Activated CD8-positive, alpha-beta memory T cell treated with anti-CD3 and anti-CD28 coated beads, Interleukin-2, amount 50 U/mL, for 4 hours (primary cell): ENCODE measurements at places on chromosomes 5 and 9.

DNA sequence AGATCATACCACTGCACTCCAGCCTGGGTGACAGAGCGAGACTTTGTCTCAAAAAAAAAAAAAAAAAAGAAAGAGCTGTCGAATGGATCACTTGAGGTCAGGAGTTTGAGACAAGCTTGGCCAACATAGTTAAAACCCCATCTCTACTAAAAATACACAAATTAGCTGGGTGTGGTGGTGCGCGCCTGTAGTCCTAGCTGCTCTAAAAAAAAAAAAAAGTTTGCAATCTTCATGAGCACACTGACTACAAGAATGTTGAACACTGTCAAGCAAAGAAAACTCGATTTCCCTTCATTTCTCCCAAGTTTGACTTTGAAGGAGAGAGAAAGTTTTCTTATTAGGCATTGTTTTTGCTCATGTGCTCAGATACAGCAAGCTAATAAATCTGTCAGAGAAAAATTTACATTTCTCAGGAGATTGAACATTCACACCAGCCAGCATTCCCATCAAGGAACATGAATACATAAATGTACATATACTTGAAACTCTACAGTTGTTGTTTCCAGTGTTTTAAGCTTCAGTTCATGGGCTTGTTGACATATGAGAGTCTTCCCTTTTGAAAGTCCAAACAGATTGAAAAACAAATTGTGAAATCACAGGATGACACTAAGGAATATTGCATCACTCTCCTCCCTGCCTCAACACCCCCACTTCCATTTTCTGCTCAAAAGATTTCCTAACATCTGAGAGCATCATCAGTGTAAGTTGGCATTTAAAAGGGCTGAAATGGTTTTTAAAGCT lies 81.8 kb downstream of the ARRDC3 start:
- no peak for DNase-seq

GRCh38 chr9:127397646-127398274 lies 791 bp downstream of the SLC2A8 start:
- DNase-seq = peak; percentile 52

GRCh38 chr9:126317513-126317912 lies 9.1 kb upstream of the MVB12B start:
- peak; percentile 60 for DNase-seq

- no peak for DNase-seq
These were observed 45.4 kb upstream of the TDRD7 start for GRCh38 chr9:97366476-97366875.

DNA sequence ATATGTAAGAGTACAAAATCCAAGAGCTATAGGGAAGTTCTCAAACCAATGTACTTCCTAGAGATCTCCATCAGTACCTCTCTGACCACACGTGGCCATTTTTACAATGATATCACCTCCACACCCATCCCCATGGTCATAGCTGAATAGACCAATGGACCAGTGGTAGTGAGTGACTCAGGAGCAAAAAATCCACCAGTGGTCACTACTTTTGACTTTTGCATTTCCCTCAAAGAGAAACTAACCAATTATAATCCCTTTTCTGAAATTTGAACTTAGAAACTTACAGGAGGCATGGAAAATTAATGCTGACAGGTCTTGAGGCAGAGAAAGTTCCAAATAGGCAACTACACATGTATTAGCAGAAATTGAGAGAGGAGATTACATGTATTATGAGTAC lies 238.4 kb downstream of the TRPM3 start:
- DNase-seq = no peak

DNA sequence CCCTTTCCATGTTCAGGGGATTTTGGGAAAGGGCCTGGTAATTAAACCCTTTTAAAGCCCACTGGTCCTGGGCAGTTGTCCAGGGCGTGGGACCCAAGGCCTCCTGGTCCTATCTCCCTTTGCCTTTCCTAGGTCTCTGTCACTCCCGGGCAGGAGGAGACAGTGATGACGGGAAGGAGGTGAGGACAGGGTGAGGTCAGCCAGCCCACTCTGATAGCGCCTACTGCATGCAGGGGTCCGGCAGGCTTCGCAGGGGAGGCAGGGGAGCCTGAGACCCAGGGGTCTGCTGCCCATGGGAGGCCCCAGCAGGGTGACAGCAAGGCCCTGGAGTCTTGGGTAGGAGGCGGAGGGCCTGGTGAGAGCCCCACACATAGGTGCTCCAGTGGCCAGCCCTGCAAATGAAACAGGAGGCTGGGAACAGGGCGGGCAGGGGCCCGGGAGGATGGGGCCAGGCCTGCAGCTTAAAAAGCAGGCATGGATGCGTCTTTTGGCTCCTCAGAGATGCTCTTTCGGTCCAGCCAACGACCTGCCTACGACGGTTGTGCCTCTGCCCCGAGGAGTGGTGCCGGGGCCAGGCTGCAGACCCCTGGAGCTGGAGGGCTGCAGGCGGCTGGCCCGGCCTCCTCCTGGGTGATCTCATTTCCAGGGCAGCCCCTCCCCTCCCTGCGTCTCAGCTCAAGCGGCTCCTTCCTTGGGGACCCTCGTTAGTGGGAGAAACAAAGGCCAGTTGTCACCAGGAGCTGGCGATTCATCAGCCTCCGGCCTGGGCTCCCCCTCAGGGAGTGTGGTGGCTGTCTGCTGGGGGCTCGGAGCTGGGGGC lies 6.7 kb upstream of the RXRA start:
- no peak for DNase-seq

- DNase-seq = no peak
These were observed 1.3 kb downstream of the TENT2 start for GRCh38 chr5:79613549-79613948.

DNA sequence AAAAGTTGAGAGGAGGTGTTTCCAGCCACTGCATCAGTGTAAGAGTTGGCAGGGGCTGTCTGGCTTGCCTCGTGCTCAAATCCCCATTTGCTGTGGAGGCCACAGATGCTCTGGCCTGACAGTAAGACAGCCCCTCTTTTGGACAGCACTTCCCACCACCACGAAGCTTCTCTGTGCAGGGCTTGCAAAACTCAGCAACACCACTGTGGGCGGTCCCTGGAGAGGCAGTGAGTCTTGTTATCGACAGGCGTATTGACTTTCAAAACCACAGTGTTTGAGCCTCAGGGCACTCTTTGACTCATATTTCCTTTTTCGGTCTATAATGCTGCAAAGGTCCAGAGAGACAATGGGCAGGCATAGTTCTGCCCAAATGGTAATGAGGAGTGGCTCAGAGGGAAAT lies 539.5 kb downstream of the EBF1 start:
- no peak for DNase-seq

DNA sequence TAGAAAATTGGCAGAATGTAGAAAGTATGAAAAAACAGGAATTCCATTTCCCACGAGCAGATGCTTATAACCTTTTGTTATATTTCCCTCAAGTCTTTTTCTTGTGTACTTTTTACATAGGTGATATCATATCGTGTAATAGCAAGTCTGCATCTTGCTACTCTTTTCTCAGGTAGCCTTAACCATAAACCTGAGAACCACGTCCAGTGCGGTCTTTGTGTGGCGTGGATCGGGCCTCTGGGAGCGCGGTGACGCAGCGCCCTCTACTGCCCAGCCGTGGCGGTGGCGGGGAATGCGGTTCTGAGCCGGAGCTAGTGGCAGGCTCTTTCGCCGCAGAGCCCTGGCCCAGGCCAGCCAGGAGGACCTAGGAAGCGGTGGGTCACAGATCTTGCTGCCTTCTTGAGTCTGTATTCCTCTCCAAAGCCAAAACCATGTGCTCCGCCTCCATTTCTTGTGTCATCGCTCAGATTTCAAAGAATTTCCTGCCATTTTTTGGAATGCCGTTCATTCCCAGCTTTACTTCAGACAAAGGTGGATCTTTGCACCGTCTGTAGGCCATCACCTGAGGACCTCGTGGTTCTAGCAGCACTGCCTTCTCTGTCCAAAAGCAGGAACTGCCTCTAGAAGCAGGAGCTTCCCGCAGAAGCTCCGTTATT lies 71.9 kb downstream of the MVB12B start:
- peak; percentile 78 for DNase-seq

DNA sequence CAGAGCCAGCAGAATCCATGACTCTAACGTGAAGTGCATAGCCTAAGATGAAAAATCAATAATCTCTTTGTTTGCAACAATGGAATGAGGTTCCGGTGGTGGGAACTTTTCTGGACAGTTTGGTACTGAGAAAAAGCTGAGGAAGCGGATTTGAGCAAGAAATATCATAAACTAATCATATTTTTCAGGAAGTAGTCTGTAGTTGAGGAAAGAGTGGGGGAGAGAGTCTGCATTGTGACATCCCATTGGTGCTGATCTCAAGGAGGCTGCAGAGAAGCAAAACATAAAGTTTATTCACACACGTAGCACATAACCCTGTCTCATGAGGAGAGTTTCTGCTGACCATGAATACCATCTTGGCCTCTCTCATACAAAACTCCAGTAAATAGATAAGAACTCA lies 15.8 kb upstream of the FCHO2 start:
- DNase-seq = no peak

DNA sequence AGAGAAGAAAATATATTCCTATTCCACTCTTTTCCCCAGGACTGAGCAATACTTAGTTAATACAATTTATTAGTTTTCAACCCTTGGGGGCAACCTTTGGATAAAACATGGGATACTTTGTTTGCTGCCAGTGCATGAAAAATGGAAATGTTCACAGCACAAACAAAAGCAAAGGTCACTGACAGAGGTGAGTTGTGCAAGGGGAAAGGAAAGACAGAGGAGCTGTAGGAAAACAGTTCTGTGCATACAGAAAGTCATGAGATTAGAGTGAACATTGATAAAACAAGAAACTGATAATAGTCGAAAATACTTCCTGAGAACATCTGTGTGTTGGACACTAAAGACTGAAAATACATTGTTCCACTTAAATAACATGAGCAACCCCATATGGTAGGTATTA lies 779.8 kb downstream of the TLE4 start:
- no peak for DNase-seq

GRCh38 chr9:121324316-121324715 lies 45.7 kb downstream of the STOM start:
- no peak for DNase-seq

DNA sequence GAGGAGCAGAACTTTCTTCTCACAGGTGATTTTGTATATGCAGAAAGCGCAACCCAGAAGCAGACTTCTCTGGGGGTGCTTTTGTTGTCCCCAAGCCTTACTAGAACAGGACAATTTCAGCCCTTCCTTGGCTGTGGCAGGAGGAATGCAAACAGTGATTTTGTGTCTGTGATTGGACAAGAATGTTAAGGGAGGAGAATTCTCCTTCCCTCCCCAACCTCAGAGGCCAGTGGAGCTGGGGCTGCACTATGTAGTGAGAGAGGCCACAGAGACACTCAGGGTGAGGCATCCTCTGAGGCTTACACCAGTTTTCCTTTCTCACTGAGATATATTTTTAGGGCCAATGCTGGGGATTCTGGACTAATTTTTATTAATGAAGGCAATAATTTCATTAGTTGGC lies 58.8 kb downstream of the ZNF366 start:
- DNase-seq = no peak

DNA sequence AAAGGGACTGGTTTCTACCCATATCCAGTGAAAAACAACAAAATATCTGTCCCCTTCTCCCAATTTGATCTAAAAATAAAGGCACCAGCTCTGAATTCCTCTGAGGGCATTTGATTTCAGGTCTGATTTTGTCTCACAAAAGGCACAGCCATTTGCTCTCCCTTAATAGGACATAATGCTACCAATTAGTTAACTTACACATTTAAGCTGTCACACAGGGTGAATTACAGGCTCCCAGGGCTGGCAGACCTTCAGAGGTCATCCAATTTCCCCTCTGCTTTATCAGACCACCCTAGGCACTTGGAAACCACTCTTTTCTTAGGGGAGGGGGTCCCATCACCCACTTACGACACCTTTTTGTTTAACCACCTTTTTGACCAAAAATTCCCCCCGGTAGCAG lies 319.9 kb downstream of the SPOCK1 start:
- DNase-seq = no peak

DNA sequence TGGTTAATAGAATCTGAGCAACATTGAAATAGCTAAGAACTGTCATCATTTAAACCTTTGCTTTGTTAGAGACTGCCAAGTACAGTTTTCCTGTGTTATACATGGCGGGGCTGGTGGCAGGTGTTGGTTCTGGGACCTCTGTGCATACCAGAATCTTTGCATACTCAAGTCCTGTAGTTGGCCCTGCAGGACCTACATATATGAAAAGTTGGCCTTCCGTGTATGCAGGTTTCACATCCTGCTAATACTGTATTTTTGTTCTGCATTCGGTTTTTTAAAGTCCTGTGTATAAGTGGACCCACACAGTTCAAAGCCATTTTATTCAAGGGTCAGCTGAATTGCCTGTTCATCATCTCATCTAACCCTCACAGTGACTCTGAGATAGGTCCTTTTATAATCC lies 36.4 kb downstream of the LARP1 start:
- no peak for DNase-seq

- no peak for DNase-seq
These were observed 226.5 kb downstream of the FANCC start for GRCh38 chr9:95090871-95091577.

DNA sequence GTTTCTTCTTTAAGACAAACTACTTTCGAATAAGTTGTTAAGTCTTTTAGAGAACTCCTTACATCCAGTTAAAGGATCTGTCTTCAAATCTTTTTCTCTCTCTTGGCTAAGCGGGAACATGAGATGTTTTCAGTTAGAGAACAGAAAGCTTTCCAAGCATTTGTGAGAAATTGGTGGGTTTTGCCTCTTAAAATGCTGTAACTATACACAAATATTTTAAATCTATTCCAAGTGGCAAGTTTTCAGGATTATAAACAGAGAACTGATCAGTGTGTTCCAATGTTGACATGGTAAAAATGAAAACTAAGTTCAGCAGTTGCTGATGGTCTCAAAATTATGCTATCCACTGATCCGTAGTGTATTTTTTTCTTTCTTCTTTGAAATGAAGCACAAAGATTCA lies 100.4 kb downstream of the EBF1 start:
- DNase-seq = no peak

DNA sequence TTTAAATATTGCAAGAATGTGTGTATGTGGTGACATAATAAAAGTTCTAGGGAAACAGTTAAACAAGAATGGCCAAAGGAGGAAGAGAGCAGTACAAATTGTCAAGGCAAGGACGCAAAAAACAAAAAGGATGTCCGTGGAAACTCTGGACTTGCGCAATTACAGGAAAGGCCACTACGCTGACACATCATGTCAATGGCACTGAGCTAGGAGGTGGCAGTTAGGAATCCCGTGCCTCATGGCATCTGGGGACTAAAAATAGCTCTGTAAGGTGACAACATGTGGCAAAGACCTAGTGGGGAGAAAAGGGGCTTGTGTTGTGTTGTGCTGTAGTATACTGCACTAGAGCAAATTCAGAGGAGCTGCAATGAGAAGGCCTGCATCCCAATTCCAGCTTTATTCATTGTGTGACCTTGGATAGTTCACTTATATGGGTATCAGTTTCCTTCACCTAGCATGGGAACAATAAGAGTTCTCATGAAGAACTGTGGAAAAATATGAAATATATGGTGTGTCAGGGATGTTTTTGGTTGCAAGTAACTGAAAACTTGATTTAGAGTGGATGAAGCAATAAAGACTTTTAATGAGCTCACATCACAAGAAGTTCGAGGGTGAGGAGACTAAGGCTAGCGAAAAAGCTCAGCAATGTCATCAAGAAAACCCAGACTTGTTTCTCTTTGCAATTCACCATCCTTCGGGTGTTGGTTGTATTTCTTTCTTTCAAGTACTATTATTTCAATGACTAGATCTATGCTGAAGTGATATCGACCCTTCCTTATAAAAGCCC lies 124.1 kb upstream of the STC2 start:
- DNase-seq = no peak
